ENCODE measurements at places on chromosomes 6 and 20.

GRCh38 chr6:139529420-139529819 is 155.0 kb upstream of the CITED2 start:
- no peak for DNase-seq

DNA sequence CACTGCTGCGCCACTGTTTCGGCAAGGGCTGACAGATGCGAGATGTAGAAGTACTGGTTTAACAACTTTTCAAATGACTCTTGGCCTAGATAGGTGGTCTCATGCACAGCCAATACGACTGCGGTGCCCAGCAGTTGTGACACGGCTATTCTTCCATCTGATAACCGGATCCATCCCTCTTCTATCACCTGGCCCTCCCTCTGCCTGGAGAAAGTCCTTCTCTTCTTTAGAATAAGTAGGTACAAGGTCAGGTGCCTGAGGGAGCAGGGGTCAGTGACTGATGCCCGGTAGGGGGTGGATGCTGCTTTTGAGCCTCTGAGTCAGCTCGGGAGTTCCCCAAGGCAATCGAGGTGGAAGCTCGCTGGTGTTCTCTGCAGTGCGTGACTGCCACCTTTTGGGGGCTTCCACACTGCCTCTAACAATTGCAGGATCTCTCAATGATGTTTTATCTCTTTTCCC is 166.8 kb upstream of the GRIK2 start:
- DNase-seq = peak; percentile 64

GRCh38 chr20:2993250-2993649 is 50.2 kb upstream of the GNRH2 start:
- DNase-seq = no peak

DNA sequence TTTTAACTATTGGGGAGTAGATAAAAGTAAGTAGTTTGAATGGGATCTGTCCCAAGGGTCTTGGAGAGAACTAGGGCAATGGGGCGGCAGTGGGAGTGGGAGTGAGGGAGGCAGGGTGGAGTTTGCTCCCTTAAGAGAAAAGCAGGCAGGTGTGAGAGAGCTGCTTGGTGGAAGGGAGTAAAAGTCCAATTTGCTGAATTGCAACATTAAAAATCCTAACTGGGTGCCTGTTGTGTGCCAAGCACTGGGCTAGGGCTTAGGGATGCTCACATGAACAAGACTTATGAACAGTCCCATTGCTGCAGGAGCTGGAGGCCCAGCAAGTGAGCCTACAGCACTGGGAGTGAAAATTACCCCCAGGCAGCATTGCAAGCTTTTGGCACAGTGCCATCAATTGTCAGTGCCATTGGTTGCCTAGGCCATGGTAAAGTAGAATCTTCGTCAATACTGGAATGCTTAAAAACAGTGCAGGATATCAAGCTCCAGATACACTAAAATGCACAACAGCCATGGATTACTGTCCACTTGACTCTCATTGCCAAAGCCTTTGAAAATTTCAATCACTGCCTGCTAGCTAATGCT is 277.7 kb upstream of the JARID2 start:
- no peak for DNase-seq

GRCh38 chr6:99592900-99593299 is 13.7 kb upstream of the PRDM13 start:
- no peak for DNase-seq

GRCh38 chr20:14955399-14955798 is 618.0 kb upstream of the FLRT3 start:
- DNase-seq = no peak

DNA sequence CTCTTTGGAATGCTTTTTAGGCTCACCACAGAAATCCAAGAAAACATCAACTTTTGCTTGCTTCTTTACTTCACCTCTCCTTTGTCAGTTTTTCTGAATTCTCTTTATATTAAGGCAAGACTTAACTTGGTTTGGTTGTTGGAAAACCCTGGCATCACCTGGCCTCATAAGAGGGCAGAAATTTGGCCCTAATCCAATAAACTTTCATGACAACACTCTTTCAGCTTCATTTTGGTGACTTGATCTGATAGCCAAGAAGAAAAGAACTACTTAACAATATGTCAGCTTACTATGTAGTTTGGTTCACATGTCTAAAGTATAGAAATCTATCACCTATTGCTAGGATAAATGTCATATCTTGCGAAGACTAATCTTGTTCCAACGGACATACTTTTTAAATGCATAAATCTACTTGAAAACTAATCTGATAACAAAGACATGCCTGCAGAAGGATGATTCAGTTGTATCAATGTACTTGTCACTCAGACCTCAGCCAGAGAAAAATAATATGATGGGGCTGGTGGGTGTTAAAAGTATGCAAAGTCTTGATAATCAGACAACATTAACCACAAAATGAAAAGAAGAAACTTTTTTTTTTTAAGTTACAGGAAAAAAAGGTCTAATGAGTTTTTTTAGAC is 19.3 kb upstream of the HBS1L start:
- DNase-seq = no peak

DNA sequence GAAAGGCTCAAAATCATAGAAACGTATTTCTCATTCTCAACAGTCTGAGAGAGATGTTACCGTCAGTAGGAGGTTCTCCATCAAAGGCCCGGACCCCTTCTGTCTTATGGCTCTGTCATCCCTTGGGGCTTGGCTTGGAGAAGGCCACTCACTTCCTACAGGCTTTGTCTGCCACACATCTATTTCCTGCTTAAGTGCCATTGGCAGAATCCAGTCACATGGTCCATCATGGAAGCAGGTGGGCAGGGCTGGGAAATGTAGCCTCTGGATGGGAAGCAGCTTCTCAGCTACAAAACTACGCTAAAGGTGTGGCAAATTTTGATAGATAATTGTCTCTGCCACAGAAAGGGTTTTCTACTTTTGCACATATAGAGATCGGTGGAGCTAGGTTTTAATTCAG is 12.6 kb upstream of the ZFP64 start:
- no peak for DNase-seq

DNA sequence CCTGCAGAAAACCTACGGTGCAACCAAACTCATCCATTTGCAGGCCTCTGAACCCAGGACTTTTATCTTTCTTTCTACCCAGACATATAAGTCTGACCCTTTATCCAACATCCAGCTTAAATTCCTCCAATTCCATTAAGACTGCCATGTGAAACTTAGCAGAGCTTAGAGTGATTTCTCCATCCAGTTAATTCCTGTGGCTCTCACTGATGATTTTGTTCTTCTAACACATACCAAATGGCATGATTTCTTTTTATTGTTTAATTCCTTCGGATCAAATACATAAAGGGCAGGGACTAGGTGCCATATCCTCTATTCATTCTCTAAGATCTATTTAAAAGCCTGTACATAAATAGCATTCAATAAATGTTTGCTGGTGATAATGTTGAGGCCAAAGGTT is 92.9 kb downstream of the TASP1 start:
- no peak for DNase-seq

GRCh38 chr6:169795196-169795595 is 43.8 kb downstream of the ERMARD start:
- DNase-seq = no peak

DNA sequence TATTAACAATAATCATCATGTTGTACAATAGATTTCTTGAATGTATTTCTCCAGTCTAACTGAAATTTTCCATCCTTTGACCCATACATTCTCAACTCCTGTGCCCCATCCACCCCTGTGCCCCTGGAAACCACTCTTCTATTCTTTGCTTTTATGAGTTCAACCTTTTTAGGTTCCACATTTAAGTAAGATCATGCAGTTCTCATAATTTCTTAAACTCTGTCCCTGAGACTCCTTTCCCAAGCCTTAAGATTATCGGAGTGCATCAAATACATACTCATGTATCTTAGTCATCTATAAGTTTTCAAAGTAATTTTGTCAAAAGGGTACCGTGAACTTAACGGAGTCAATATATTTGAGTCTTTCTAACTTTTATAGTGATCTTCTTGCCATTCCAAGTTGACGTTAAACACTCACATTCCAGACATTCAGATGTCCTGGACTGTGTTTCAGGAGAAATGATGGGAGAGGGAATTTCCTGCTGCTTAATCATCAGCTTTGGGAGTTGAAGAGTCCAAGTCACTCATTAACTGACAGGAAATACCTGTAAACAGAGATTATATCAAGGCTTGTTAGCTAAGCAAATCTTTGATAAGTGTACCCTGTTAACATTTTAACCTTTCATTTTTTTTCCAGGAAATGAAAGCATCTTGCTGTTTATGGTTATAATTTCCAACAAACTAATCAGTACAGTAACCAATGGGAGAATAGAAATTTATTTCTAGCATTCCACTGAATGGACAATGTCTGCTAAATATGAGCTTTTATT is 73.3 kb downstream of the ADGRG6 start:
- no peak for DNase-seq

- no peak for DNase-seq
Measured at GRCh38 chr6:34001706-34002621, 143.9 kb downstream of the GRM4 start.

DNA sequence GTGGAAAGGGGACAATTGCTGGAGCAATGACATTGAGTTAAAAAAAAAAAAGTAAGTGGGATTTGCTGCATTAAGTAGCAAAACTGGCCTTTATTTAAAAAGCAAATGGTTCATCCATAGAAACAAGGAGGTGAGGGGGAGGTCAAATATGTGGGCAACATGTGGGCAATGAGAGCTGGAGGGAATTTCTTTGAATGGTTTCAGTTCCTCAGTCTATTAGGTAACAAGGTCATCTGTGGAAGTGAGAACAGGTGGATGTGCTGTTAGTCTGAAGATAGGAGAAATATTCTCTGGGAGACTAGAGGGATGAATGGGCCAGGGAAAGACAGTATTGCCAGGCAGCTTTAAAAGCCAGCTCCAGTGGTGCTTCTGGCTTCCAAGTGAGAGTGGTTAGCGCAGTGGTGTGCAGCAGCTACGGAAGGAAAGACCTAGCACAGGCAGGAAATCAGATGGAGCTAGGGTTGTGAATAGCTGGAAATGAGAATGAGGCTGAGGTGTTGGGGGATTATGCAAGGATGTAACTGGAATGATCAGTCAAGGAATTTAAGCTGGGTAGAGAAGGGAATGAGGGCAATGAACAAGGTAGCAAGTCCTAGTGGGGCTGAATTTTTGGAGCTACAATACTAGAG is 727.6 kb downstream of the PTPRT start:
- no peak for DNase-seq

Data from NCI-H510A treated with DMSO at 0.1 percent for 48 hours (cell line).